Fibroblast of villous mesenchyme (primary cell): ENCODE measurements at places on chromosomes 12 and 14.

- DNase-seq = no peak
Measured at GRCh38 chr14:19947413-19948090, 16.8 kb downstream of the OR4K1 start.

DNA sequence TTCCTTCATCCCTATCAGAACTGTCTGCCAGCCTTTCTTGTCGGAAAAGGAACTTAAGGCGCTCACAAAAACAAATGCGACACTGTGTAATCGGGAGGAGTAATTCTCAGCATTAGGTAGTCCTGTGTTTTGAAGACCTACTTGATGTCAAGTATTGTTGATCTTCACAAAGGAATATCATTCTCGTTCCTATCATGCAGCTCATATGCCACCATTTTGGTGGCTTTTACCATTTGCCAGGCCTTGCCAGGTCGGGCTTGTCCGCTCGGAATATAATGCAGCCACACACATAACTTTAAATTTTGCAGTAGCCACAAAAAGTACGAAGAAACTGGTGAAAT, 903 bp upstream of the PPP4R3A start:
- DNase-seq = no peak

GRCh38 chr12:40502322-40502721, 189.9 kb upstream of the CNTN1 start:
- no peak for DNase-seq

GRCh38 chr14:50469982-50470381, 62.4 kb downstream of the MAP4K5 start:
- DNase-seq = no peak

DNA sequence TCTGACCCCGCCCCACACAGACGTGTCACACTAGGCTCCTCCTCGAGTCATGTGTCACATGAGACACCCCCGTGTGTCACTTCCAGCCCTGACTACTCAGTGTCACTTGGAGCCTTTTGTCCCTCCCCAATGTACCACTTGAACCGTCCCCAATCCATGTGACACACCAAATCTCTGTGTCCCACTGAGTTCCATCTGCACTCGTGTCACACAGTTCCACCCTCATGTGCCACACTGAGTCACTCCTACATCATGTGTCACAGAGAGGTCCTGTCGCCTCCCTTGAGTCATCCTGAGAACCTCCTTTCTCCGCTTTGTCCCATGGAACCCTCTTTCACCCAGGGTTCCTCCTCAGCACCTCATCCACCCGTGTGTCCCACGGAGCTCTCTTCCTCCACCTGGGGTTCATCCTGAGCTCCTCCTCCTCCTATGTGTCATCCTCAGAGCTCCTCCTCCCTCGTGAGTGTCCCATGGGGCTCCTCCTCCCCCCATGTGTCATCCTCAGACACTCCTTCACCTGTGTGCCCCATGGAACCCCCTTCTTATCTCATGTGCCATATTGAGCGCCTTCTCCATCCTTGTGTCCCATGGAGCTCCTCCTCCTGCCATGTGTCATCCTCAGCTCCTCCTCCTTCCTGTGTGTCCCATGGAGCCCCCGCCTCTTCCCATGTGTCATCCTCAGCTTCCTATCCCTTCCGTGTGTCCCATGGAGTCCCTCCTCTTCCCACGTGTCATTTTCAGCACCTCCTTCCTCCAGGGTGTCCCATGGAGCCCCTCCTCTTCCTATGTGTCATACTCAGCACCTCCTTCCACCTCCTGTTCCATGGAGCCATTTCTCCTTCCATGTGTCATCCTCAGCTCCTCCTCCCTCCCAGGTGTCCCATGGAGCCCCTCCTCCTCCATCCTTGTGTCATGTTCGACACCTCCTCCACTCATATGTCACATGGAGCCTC, 32.0 kb downstream of the RTL1 start:
- no peak for DNase-seq

DNA sequence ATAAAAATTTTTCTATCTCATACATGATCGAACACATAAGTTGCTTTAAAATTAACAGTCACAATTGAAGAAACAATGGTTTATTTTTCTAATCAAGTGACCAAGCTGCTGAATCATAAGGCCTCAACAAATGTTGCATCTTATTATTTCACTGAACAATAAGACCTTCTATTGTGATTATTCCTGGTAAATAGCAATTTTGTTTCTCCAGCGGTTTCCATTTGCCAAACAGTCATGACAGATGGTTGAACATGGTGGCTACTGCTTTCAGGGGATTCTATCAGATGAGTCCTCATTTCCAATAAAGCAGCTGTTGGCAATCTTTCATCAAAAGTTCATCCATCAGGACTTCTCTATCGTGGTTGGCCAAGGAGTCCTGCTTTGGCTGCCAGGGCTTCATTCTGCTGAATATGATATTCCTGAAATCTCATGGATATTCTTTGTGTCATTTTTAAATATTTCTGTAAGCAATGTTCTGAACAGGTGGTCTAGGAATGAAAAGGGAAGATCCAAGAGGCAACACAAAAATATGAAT, 13.0 kb downstream of the TOMM20L start:
- no peak for DNase-seq

DNA sequence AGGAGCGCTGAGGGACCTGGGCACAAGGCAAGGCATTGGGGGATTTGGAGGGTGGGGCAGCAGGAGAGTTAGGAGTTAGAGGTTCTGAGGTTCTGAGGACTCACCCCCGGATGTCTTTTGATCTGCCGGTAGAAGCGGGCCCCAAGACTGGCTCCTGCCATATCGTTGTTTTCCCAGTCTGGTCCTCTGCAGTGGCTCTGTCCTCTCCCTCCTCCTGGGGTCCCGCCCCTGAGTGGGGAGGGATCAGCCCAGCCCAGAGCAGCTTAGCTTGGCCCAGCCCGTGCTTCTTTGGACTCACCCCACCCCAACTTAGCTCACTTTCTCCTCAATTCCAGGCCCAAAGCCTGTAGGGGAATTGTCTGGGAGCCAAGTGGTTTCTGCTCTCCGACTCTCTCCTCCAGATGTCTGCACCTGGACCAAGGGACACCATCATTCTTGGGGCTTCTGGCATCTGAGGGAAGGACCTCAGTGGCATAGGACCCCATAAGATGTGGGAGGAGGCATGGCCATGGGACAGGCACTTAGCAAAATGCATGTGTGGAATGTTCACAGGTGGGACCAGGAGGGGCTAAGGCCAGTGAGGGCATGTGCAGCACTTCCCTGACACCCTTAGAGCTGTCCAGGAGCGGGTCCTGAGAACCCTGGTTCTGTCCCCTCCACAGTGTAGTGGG, 7.5 kb downstream of the SHMT2 start:
- DNase-seq = no peak

DNA sequence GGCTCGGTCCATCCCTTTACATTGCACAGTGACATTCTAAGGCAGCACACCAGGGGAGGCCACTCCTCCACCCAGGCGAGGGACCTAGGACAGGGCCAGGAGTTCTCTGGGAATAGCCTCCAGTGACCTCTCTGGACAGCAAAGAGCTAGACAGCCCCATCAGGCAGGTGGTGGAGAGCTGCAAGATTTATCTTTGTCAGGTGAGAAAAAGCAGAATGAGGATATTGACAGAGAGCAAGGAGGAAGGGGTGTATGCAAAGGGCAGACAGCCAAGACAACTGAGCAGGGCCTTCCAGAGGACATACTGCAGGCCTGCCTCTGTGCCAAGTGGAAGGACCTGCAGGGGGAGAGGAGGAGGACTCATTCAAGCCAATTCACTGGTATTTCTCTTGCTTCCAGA, 112.4 kb upstream of the MAX start:
- no peak for DNase-seq

DNA sequence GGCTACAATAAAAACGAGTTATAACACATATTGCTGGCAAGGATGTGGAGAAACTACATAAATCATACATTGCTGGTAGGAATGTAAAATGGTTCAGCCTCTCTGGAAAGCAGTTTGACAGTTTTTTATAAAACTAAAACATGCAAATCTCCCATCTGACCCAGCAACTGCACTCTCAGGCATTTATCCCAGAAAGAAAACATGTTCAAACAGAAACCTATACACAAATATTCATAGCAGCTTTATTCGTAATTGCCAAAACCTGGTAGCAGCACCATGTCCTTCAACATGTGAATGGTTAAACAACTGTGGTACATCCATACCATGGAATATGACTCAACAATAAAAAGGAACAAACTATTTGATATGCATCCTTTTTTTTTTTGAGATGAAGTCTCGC, 10.1 kb upstream of the TMCC3 start:
- no peak for DNase-seq

DNA sequence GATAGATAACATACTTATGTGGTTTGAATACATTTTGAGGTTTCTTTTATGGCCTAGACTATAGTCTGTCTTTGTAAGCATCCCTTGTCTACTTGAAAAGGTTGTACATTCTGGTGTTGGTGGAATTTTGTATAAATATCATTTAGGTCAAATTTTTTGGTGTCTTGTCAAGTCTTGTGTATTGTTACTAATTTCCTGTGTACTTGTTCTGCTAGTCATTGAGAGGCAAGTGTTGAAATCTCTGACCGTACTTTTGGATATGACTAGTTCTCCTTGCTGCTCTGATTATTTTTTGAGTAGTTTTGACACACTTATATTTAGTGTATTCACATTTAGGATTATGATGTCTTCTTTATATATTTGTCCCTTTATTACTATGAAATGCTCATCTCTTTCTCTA, 219.6 kb downstream of the CCDC91 start:
- DNase-seq = peak; percentile 71

DNA sequence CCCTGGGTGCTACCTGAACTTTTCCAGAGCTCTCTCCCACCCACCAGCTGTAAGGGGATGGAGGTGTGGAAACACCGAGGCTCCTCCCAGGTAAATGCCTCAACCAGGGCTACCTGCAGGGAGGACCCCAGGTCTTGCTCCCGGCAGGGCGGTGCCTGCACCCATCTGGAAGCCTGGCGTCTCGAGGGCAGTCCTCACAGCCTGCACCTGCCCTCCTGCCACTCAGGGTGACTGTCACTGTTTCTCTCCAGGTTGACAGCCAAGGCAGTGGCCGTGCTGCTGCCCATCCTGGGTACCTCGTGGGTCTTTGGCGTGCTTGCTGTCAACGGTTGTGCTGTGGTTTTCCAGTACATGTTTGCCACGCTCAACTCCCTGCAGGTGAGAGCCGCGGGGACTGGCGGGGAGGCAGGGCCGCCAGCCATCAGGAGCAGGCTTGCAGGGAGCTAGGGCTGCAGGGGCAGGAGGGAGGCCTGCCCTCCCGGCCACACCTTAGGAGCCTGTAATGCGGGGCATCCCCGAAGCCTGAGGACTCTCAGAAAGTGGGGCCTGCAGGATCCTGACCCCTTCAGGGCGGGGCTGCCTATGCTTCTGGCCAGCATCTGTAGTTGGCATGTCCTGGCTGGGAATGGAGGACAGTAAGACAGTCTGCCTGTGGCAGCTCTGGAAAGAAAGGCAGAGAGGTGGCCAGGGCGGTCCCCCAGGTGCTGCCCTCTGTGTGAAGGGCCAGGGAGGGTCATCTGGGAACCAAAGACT, 182.3 kb downstream of the ADGRD1 start:
- DNase-seq = no peak

GRCh38 chr14:75562489-75562888, 15.9 kb upstream of the FLVCR2 start:
- no peak for DNase-seq

DNA sequence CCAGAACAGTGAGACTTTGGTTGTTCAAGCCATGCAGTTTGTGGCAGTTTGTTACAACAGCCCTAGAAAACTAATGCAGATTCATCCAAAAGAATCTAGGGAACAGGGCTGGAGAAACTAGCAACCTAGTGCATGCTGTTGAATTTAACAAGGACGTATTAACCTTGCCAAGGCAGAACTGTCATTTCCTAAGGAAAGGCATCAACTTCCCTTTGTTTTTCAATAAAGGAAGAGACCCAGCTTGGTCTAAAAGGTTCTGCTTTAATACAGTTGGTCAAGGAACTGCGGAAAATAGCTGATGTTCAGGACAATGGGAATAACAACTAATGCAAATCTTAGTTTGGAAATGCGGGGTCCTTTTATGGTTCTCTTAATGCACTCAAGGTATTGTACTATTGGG, 11.5 kb downstream of the AK7 start:
- DNase-seq = no peak
